ENCODE measurements at places on chromosomes 5 and 9.

DNA sequence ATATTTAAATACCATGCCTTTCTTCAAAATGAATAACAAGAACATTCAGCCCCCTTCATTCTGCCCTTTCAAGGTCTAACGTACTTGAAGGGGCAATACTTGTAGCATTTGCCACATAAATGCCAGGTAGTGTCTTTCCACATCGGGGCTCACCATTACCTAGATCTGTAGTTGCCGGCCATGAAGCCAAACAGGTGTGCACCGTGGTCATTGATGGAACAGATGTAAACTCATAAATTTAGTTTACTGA is 193.0 kb downstream of the CD180 start:
- DNase-seq, result no peak

- no peak for DNase-seq
Measured at GRCh38 chr9:89477384-89477783, 20.5 kb downstream of the SEMA4D start.

DNA sequence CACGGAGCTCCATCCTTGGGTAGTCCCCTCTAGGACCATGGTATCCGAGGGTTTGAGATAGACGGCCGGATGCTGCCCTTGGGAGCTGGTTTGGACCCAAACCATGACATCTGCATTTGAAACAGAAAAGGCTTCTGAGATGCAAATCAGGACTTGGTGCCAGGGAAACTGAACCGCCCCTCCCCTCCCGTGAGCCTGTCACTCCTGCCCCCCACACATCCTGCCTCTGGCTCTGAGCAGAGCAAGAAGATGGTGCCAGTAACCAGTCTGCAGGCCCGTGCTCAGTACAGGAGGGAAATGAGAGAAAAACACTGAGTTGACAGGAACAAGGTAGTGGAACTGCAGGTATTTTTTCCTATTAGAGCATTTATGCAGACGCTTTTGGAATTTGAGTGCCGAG is 18.6 kb downstream of the ARPC5L start:
- no peak for DNase-seq

- no peak for DNase-seq
Measured at GRCh38 chr5:74051076-74051475, 425.1 kb downstream of the ARHGEF28 start.

- DNase-seq, result no peak
Measured at GRCh38 chr9:130952065-130952762, 13.2 kb upstream of the FIBCD1 start.

Data from NCI-H1436 treated with DMSO at 0.1 percent for 48 hours (cell line).